ENCODE measurements at places on chromosomes 6 and 20.

DNA sequence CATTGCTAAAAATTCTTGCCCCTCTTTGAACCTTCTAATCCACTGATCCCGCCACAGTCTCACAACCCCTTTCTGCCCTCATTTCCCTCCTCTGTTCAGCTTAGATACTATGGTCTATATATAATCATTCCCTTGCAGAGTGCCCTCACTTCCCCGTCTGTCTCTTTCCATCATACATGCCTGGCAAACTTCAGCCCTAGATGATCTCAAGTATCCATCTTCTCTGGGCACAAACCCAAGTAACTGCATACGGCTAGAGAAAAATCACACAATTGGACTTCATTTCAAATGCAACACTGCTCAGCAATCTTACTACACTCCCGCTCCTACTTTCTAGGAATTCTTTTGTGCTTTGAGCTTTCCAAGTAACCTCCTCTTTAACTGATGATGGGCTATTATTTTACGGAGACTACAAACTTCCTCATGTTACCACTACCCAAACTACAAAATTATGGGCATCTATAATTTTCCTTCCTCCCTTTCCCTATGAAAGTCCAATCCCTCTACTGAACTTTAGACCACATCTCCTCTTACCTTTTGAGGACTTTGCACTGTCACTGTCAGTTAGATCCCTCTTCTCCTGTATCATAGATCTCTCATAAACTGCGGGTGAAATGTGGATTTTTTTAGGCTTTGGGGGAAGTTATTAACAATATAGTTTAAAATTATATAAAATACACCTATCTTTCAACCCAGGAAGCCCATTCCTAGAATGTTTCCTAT lies 135.6 kb downstream of the BTBD9 start:
- no peak for DNase-seq

- DNase-seq, result no peak
Measured at GRCh38 chr6:167559675-167560479, 235.0 kb downstream of the TTLL2 start.

DNA sequence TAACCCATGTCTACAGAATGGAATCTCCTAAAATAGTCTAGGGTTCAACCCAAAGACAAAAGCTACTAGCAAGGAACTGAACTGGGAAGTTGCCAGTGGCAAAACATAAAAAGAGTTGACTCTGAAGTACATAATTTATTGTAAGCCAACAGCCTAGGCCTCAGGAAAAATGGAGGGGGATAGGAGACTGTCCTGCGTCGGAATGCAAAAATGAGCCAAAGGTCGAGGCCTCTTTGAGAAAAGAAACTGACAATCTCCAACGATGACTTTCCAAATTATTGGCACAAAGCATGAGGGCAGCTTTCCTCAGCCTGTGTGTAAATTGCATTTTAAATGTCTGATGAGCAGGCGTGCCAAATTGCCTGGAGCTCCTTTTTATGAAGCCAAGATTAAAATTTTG lies 2.1 kb downstream of the COL12A1 start:
- DNase-seq, result no peak

GRCh38 chr6:119379809-119380208 lies 30.2 kb upstream of the MAN1A1 start:
- DNase-seq, result no peak

GRCh38 chr6:14540276-14540675 lies 422.7 kb downstream of the CD83 start:
- no peak for DNase-seq

DNA sequence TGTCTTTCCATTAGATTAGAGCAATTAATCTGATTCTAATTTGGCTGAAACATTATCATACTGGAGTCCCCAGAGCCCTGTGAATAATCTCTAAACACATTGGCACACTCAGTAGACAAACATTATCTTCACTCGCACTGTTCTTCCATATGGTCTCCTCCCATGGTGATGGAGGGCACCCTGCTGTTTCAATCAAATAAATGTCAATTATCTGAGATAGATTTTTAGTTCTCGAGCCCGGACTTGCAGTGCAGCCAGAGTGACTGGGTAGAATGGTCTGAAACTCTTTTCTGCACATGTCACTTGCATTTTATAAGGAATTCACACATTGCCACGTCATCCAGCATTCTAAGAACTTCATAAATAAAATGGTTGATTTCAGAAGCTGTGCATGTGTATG lies 90.6 kb upstream of the MAP3K7 start:
- DNase-seq, result no peak

DNA sequence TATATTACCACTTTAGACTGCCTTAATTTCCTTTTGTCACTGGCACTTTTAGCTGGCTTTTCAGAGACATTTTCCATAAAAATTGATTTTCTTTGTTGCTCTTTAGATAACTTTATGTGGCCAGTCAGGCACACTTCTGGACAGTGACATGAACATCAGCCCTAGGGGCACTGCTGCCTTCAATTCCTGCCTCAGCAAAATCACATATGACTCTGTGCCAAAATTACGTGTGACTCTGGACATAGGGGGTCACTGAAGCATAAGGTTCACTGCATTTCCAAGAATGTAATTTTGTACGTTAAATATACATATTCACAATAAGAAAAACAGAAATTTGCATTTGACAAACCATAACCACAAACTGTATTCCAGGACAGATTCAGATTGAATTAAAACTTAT lies 66.5 kb downstream of the ESF1 start:
- DNase-seq, result no peak

DNA sequence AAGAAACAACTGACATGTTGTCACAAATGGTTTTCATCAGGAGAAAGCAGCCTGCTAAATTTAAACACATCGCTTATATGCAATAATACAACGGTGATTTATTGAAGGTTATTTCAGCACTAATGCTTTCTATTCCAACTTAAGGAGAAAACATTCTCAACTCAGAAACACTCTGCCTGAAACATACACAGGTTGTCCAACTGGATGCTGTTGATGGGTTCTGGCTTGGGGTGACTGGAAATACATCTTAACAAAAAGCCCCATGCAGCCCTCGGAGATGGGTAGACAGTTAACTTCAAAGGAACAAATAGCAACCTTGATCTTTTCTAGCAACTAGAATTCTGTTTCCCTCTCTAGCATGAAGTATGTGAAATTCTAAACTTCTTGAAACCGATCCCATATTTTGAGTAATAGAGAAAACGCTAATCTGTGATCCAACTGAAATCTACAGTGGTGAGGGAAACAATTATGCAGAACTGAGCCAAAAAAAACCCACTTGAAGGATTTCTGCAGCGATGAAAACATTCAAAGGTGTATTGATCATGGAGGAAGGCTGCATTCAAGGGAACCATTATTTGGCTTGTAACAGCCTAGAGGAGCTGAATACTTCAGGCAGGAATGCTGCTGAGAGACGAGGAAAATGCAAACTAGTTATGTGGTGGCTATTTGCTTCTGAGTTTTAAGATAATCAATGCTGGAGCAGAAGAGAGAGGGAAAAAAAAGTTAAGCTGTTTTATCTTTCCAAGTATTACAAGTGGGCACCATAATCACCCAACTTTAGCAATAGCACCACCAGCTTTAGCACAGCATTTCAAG lies 6.9 kb downstream of the ZMYND8 start:
- DNase-seq, result no peak

DNA sequence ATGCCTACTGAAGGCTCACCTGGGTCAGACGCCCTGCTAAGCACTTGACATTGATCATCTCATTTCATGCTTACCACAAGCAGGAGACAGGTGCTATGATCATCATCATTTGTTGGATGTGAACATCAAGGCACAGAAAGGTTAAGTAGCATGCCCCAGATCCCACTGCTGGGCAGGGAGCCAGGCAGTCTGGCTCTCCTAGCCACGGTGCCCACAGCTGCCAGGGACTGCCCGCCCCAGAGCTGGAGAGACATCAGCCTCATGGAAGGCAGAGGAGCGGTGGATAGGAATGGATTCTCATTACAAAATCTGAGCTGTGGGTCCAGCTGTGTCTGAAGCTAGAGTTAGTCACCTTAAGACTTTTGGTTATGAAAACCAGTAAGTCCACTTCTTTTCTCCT lies 3.6 kb downstream of the SULF2 start:
- DNase-seq, result no peak

DNA sequence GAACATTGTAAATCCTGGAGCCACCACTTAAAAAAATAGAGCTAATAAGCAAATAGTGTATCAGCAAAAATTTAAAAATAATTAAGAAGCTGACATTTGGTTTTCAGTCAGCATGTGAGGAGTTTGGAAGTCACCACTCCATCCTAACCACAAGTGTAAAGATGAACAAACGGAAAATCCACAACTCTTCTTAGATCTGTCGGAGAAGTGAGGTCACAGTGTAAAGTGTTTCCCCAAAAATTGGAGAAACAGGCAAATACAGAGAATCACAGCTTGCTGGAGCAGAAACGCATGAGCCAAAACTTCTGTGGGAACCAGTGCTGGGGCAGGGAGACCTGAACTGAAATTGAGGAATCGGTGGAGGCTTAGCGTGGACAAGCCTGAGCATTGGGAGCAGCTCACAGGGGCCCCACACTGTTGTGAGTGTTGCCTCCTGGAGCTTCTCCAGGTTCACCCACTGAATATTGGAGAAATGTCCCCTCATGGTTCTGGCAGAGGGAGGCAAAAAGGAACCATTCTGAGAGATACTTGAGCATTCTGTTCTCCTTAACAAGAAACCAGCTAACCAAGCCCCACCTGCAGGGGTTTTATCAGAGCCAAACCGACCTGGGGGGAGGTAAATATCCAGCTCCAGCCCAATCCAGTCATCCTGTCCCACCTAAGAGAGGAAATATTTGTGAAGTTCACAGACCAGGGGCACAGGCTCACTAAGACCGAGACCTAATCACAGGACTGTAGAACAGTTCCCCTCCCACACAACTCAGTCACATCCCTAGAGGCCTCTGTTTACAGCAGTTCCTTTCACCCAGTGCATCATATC lies 192.0 kb downstream of the ERMARD start:
- DNase-seq, result no peak

DNA sequence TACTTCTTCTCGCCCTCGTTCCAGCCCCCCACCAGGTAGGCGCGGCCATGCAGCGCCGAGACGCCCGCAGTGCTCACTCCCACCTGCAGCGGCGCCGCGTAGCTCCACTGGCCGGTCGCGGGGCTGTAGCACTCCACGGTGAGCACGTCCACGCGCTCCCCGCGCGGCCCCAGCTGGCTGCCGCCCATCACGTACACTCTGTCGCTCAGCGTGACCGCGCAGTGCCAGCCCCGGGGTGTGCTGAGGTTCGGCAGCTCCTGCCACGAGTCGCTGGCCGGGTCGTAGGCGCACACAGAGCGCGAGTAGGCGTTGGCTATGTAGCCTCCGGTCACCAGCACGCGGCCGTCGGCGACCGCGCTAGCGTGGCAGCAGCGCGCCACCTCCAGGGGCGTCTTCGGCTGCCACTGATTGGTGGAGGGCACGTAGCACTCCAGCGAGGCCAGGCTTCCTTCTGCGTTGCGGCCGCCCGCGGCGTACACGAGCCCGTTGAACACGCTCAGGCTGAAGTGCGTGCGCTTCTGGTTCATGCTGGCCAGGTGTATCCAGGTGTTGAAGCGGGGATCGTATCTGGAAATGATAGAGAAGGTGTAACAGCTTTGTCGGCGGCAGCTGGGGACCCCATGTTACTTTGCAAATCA lies 13.7 kb downstream of the KLHL31 start:
- DNase-seq, result peak; percentile 42

DNA sequence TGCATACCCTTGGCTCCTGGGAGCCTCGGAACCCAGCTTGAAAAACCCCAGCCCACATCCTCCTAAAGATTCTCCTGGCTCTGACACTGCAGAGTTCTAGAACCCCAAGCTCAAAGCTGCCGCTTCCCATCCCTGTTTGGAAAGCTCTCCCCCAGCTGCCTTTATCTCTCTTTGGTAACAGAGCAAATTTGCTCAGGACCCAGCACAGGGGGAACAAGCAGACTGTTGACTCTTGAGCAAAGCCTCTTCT lies 38.9 kb downstream of the HNF4A start:
- DNase-seq, result no peak

DNA sequence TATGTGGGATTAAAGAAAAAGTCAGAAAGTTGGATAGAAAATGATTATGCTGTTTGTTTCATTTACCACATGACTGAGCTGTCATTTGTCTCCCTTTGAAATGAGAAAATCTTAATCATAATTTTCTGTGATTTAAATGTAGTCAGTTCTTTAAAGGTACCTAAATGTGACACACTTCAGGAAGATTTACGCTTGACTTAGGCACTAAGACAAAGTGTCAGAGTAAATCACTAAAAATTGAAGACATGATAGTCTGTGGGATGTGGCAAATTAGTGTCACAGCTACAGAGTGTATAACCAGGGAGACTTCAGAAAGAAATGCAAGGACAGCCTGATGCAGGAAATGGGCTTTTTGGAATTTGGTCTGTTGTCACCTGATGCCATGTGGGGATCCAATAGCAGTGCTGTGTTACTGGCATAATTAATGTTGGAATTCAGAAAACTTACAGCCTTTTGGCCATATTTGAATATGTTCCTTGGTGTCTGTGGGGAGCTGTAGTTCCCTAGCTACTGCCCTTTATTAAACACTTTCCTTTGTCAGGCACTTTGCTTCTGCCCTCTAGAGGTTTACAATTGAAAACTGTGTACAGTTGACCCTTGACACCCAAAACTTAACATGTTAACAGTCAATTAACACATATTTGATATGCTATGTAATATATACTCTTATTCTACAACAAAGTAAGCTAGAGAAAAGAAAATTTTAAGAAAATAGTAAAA lies 493.8 kb downstream of the UTRN start:
- DNase-seq, result no peak

DNA sequence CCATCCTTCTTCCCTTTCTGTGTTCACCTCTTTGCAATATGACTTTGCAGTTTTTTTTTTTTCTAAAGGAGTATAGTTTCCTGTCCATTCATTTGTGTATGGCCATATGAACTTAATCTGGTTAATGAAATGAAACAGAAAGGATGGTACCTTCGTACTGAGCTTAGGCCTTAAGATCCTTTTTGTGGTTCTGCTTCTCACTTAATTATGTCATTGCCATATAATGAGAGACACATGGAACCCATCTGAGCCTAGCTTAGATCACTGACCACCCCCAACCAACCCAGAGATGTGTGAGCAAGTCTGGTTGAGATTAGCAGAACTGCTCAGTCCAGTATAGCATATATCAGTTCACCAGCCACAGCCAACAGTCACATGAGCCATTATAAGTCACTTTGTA lies 1179.6 kb downstream of the HACE1 start:
- no peak for DNase-seq

DNA sequence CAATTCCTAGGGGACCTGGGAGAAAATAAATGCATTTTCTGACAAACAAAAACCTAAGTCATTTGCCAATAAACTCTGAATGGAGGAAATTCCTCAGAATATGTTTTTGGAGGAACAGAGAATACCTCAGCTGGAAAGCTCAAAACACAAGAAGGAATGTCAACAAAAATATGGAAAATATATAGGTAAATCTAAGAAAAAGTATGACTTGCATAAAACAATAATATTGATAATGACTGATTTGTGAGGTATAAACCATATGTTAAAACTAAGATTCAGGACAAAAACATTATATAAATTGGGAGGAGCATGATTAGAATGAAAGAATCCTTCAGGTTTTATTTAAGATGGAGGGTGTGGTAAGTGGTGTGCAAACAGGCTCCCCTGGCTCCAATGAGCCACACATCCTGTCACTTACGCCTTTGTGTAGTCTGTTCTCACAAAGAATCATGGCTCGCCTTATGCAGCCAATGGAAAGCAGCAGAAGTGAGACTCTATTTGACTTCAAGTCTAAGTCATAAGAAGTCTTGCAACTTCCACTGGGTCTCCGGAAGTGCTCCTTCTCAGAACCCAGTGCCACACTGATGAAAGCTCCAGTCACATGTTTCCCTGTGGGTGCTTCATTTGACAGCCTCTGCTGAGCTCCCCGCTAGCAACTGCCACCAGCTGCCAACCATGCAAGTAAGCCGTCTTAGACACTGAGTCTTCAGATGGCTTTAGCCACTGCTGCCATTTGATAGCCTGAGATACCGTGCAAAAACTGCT lies 8.1 kb downstream of the CFAP61 start:
- DNase-seq, result no peak

- DNase-seq, result no peak
Measured at GRCh38 chr6:44567406-44567805, 179.9 kb downstream of the CDC5L start.

Data from left renal pelvis (tissue), 4 donors.